ENCODE measurements at places on chromosomes 4 and X.

GRCh38 chr4:58048491-58048890 lies 938.3 kb upstream of the IGFBP7 start:
- no peak for DNase-seq

DNA sequence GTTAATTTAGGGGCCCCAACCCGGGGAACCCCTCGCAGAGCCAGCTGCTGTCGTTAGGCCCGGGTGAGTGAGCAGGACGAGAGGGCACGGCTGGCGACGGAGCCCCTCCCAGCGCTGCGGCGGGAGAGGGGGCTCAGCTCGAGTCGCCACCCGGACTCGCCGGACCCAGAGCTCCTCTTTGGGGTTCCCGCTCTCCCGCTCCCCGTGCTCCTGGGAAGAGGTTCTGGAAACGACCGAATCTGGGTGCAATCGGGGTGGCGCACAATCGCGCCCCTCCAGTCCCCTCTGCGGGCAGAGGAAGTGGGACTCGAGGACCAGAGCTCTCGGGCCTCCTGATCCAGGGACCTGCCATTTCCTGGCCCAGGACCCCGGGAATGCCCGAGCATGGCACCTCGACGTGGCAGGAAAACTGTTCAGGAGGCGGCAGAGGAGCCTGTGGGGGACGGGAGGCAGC lies 37.3 kb upstream of the ARAF start:
- DNase-seq: no peak

- DNase-seq: peak; percentile 44
Measured at GRCh38 chrX:107710617-107711391, 64.8 kb downstream of the TSC22D3 start.

GRCh38 chrX:7446815-7447214 lies 298.9 kb upstream of the PUDP start:
- no peak for DNase-seq

DNA sequence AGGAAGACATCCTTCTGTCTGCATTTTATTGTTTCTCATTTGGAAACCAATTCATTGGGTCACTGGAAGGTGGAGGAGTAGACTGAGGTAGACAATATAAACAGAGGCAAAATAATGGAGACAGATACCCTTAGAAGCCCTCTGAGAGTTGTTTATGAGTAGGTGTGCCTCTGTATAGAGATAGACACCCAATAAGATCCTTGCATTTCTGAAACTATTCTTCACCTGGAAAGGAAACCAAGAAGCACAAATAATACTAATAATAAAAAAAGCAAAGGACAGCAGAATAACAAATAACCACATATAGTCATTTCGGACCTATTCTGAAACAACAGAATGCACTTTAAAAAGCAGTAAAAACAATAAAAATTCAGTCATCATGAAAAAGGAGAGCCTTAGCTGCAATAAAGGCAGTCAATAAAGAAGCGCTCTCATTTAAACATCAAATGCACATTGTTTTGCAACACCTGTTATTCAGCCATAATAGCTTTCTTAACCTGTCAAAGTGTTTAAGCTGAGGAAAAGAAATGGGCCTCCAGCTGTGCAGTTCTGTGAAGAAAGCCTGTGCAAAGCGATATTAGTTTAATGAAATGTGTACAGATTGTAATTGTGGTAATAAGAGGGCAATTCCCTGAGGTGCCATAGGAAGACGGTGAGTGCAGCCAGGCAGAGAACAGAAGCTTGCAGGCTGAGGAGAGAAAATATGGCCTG lies 904.2 kb downstream of the STPG2 start:
- no peak for DNase-seq

- DNase-seq: no peak
Measured at GRCh38 chrX:50456712-50457484, 13.7 kb downstream of the DGKK start.

Data from H7 (cell line).